Left kidney (tissue), 8 donors: ENCODE measurements at places on chromosomes 5 and 9. TPM values are rescaled to one million over a fixed set of nuclear protein-coding genes. Genes with fewer than 3 reads are reported as not detected.

- no peak for DNase-seq
These were observed 98.2 kb upstream of the ALDH1A1 start for GRCh38 chr9:73050887-73051550.

- no peak for DNase-seq
These were observed 12.9 kb upstream of the SLC34A1 start for GRCh38 chr5:177371120-177372033.

GRCh38 chr5:27208051-27208450 lies 169.7 kb upstream of the CDH9 start:
- DNase-seq: no peak

DNA sequence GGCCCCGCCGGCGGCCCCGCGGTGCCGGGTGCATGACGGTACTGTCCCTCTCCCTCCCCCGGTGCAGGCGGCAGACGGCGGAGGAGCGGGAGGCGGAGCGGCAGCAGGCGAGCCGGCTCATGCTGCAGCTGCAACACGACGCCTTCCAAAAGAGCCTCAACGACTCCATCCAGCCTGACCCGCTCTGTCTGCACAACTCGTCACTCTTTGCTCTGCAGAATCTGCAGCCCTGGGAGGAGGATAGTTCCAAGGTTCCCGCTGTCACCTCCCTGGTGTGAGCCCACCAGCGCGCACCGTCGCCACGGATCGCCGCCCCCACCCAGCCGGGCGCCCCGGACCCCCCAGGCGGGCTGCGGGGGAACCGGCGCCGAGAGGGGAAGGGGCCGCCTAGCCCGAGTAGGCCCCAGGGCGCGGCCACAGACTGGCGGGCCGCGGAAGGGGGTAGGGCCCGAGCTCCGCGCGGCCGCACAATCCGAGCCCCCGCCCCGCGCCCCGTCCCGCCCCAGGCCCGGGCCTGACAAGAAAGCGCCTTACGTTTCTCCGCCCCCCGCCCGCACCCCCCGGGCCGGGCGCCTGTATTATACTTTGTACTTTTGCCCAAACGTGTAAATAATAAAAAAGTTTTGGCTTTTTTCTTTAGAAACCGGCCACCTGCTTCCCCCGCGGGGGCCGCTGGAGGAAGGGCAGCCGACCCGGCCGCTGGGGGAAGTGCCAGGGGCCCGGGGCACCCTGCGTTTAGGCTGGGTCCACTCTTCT lies 2.5 kb downstream of the TLX3 start:
- DNase-seq: no peak

DNA sequence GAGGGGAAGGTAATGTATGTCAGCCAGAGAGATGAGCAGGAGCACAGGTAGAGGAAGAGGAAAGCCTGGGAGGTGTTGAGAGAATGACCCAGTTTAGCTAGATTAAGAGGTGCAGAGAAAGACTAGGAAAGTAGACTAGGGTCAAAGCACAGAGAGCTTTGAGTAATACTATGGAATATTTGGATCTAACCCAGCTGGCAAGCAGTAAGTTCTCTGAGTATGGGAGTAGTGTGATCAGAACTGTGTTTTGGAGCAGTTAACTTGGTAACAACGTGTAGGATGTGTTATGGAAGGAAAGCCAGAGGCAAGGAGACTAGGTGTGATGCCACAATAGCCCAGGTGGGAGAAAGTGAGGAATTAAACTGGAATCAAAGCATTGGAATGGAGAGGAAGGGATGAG lies 84.9 kb upstream of the PTGER4 start:
- no peak for DNase-seq

- no peak for DNase-seq
These were observed 191.8 kb upstream of the SMC2 start for GRCh38 chr9:103902263-103902662.

Gene ANGPTL2
- 8.1 TPM for polyA plus RNA-seq

Gene ARHGEF28
- polyA plus RNA-seq: 60.1 TPM

GRCh38 chr5:82106756-82107155 lies 134.9 kb downstream of the ATG10 start:
- no peak for DNase-seq

DNA sequence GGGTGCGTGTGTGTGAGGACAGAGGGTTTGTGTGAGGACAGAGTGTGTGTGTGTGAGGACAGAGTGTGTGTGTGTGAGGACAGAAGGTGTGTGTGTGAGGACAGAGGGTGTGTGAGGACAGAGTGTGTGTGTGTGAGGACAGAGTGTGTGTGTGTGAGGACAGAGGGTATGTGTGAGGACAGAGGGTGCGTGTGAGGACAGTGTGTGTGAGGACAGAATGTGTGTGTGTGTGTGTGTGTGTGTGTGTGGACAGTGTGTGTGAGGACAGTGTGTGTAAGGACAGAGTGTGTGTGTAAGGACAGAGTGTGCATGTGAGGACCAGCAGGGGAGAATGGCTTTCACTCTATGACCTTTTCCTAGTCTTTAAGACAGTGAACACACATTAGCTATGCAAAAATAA lies 63.1 kb upstream of the UBAC1 start:
- DNase-seq: no peak

DNA sequence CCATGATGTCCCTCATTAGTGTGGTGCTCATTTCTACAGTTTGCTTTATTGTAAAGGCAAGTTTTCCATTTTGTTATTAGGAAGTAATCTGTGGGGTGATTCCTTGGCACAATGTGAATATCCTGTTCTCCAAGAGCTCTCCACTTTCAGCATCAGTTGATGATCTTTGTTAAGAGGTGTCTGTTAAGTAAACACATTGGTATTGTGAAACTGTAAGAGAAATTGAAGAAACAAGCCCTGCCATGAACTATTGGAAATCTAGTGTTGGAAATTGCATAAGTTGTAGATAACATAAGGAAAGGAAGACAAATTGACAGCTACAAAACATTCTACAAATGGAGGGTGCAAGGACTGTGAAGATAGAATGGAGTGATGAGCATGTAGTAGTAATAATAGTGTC lies 17.2 kb downstream of the RNF14 start:
- DNase-seq: no peak

Gene CSF1R
- 11.8 TPM for polyA plus RNA-seq

GRCh38 chr5:151628112-151628823 lies 37.1 kb upstream of the FAT2 start:
- DNase-seq: no peak

DNA sequence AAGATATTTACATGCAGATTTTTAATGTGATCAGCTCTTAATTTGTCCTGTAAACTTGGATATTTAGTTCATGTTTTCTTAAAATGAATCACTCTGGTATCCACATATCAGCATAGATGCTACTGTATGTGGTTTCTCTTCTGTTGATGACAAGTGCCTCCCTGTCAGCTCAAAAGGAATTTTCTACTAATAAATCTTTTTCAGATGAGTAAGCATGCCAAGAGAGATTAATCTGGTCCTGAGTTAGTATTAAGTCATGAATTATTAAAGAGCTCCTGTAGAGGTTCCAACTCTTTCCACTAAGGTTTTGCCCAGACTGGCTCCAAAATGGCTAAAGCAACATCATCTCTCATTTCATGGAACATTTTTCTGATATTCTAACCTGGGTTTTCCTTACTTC lies 129.2 kb downstream of the GOLPH3 start:
- DNase-seq: no peak

Gene PCDHA11
- 0.52 TPM for polyA plus RNA-seq
